T47D (cell line): ENCODE measurements at places on chromosomes 2 and 18.
A peak's percentile ranks its signal among the peaks of the same experiment; 100 is the strongest.

DNA sequence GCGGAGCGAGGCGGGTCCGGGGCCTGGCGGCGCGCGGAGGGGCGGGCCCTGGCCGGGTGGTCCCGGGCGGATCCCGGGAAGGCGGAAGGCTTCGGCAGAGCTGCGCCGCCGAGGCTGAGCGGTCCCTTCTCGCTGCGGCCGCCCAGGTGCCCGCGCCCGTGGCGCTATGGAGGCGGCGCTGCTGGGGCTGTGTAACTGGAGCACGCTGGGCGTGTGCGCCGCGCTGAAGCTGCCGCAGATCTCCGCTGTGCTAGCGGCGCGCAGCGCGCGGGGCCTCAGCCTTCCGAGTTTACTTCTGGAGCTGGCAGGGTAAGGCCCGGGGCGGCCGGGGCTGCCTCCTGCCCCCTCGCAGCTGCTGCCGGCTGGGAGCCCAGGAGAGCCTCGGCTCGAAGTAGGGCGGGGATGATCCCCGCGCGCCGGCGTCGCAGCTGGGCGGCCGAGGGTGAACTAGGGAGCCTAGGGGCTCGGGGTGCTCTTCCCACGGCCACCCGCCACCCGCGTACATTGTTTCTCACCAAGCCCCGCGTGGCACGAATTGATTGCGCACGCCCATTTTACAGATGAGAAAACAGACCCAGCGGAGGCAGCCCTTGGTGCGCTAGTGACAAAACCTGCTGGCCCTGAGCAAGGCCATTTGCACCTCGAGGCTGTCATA, at the start of gene SLC66A3:
SLC66A3 (plus strand) TSS at position 87 of the 655 bp plus-strand sequence; CDS start at position 167, 80 bp downstream.
- peak; percentile 87 for DNase-seq

GRCh38 chr18:73942081-73942625, 205.5 kb downstream of the FBXO15 start:
- DNase-seq: peak; percentile 30

DNA sequence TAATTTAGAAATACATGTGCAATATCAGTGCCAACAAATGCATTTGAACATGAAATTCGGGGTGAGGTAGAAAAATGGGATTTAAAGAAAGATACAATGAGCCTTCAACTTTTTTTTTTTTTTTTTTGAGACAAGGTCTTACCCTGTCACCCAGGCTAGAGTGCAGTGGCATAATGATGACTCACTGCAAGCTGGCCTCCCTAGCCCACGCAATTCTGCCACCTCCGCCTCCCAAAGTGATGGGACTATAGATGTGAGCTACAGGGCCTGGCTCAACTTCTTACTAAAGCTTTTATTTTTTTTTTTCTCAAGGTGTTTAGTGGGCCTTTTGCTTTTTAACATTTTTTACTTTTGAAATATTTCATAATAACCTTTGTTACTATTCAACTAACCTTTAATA, 365.6 kb downstream of the LRRTM4 start:
- no peak for DNase-seq

- DNase-seq: no peak
Observed at GRCh38 chr2:143533846-143534245, 404.6 kb downstream of the ARHGAP15 start.

DNA sequence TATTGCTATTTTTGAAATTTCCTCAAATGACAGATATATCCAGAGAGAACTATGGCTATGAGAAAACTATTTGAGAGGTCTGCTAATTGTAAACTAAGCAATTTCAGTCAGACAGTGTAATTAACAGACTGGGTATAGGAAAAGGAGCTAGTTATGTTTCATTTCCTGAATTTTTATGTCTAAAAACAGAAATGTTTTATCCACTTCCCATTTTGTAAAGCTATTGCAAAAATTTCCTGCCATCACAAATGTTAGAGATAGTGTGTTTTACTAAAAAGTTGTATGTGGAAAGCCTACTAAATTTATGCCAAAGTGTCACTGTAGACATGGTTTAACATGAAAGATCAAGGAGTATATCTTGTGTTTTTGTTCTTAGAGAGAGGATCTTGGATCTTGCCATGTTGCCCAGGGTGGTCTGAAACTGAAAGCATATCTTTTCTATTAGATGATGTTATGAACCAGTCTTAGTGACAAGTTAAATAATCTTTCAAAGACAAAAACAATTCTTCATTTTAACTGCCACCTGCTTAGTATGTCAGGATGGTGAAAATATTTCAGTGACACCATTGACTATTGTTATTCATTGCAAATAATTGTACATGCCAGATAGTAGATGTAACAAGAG, 40.5 kb upstream of the ITPRID2 start:
- no peak for DNase-seq

DNA sequence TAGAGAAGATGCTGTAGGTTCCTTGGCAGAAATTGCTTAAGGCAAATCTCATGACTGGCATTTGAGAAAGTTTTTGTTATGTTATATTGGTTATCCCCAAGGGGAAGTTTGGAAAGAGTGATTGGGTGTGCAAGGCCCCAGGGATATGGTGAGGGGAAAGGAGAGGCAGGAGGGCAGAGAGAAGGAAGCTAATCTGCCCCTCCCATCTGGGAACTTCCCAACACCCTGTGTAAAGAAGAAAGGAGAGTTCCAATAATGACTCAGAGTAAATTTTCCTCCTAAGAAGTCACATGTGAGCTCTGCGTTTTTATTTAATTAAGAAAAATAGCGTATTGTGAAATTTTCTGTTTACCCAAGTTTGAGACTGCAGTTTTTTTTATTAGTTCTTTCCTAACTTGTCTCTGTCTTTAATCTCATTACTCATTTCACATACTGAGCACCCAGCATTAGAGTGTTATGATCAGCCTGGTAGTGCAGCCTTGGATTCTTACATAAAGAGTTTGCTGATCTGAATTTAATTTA, 3.1 kb upstream of the KYNU start:
- peak; percentile 90 for DNase-seq

DNA sequence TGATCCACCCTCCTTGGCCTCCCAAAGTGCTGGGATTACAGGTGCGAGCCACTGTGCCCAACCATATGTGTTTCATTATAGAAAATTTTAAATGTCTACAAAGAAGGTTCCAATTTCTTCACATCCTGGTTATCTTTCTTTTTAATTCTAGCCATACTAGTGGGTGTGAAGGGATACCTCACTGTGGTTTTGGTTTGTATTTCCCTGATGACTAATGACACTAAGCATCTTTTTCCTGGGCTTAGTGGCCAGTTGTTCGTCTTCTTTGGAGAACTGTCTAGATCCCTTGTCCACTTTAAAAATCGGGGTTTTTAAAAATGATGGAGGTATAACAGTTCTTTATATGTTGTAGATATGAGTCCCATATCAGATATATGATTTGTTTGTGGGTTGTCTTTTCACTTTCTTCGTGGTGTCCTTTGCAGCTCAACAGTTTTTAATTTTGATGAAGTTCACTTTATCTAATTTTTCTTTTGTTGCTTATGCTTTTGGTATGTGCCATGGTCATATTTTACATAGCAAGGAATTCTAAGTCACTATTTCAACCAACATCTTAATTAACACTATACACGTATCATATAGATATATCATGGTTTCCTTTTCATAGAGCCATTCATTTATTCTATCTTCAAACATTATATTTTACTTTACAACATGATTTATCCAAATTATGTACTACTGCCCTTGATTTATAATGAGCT, 135.0 kb upstream of the RIOK3 start:
- DNase-seq: no peak

DNA sequence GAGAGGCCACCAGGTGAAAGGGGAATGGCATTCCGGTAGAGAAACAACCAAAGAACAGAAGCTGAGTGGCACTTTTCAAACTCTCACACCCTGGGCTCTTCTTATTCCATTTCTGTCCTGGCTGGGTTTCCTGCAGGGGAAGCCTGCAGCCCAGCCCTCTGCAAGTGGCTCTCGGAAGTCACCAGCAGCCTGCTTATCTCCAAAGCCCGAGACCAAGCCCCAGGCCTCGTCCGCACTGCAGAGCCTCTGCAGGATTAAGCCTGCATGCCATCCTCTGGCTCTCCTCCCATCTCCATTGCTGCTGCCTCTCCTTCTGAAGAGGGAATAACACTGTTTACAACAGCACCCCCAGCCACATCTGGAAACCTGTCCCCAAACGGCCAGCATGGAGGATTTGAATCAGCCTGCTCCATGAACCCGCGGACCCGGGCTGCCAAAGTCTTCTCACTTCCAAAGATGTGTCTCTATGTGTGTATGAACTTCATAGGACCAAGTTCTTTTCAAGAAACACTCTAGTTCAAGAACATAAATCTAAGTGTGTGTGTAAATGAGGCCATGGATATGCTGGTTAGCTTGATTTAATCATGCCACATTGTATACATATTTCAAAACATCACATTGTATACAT, 54.2 kb downstream of the DIPK1C start:
- DNase-seq: no peak

DNA sequence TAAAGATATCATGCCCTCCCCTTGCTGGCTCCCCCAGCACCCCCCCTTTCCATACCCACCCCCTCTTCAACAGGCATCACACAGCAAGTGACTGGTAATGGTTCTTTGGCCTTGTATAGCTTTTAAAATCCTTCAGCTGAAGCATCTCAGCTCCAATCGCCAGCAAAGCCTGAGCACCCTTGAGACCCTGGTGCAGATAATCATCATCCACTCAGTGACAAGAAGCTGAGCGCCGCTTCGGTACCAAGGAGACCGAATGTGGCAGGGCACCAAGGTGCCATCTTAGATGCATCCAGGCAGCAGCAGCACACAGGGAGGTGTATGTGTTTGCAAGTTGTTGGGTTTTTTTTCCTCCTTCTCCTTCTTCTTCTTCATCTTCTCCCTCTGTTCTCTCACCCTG, 232.7 kb downstream of the BCL11A start:
- DNase-seq: no peak

DNA sequence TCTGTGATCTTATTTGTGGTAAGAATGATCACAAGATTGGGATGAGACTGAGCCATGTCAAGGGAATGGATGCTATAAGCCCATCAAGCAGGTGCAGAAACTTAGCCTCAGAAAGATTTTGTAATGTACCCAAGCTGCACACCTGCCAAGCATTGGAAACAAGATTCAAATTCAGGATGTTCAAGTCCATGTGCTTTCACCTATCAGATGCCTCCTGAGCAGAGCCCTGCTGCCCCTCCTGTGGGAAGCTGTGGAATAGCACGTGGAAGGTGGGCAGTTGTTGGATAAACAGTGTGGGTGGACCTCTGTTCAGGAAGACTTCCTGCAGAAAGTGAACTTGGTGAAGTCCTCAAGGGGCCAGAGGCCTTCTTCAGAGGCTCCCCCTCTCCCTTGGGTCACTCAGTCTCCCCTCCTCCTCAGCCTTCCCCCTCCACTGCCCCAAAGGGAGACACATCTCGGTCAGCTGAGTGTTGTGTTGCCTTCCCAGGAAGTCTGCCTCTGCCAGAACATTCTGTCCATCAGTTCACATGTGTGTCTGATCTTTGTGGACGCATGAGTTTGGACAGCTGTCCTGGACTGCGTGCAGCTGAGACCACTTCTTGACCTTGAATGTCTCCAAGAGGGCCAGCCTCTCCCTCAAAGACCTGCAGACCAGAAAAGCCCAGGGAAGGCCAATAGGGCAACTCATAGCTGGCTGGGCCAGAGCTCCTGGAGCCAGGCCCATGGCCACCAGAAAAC, 186.1 kb downstream of the INHBB start:
- no peak for DNase-seq

- no peak for DNase-seq
Observed at GRCh38 chr2:201058914-201059313, 12.6 kb downstream of the HYCC2 start.

DNA sequence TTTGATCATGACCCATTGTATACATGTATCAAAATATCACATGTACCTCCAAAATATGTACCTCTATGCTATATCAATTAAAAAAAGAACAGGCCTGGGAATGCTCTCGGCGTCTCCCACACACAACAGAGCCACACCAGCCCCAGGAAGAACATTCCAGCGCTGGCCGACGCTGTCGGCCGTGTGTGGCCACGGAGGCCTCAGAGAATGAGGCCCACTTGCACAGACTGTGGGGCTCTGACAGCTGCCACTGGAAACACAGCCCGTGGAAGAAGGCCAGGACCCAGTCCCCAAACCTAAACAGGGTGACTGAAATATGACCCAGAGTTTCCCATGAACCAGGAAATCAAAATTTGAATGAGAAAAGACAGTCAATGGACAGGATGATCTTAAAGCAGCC, 69.7 kb downstream of the EIPR1 start:
- DNase-seq: no peak

- DNase-seq: no peak
Observed at GRCh38 chr18:54777118-54777791, 51.0 kb upstream of the RAB27B start.

DNA sequence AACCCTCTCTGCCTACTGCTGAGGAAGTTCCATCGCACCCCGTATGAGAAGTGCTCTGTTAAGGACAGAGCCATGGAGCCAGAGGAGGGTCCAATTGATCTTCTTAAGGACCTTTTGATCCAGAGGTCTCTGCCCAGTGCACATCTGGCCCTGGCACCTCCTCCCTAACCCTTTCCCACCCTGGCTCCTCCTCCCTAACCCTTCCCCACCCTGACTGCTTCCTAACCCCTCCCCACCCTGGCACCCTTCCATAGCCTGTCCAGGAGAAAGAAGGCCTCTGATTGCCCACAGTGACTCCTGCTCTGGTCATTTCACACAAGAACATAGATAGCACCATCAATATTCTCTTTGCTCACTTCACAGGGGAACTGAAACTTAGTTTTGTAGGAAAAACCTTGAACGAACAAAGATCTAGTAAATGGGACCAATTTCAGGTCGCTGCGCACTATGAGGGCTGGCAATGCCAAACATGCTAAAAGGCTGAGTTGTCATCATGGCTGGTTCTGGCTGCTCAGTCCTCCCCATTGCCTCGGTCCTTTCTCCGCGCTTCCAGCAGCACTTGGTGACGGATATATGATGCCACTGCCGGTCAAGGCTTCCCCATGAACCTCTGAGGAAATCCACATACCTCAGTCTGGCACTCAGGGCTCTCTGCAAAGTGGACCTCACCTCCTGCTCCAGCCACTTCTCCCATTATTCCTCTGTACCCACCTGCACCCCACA, 49.2 kb downstream of the PKDCC start:
- DNase-seq: no peak

GRCh38 chr2:240203788-240204270, 63.4 kb upstream of the OTOS start:
- DNase-seq: no peak

- peak; percentile 22 for DNase-seq
Observed at GRCh38 chr2:201795607-201796477, 10.5 kb upstream of the CDK15 start.

GRCh38 chr2:11270891-11271290, 73.5 kb downstream of the ROCK2 start:
- DNase-seq: no peak

- DNase-seq: no peak
Observed at GRCh38 chr2:240905176-240905781, 857 bp upstream of the CROCC2 start.

DNA sequence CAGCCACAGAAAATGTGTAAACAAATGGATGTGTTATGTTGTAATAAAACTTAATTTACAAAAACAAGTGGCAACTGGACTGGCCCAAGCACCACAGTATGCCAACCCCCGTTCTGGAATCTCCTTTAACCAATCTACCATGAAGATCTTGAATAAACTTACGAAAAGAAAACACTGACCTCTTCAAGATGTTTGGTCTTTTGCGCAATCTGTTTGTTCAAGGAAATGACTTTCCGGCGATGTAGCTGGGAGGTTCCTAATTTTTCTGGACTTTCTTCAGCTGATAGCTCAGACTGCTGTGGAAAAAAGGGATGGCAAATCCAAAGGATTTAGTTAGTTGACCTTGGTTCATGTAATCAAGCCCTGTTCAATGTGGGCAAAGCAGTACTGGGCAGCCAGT, 55.7 kb downstream of the CCDC93 start:
- peak; percentile 81 for DNase-seq
